ENCODE measurements at places on chromosomes 13 and 19.

DNA sequence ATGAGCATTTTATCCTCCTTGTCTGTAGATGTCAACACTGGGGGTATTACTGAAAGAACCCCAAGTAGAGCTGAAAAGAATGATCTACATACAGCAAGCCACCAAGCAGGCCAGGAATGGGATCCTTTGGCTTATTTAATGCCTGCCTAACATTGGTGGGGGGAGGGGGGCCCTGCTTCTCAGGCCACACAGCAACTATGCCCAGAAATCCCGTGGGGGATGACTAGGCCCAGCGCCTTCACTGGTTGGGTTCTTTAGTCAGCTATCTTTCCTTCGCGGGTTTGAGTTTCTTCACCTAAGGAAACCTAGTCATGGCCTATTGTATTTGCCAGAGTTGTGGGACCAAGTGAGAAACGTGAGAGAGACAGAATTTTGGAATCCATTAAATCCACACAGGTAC, 80.5 kb downstream of the CCNA1 start:
- no peak for DNase-seq

DNA sequence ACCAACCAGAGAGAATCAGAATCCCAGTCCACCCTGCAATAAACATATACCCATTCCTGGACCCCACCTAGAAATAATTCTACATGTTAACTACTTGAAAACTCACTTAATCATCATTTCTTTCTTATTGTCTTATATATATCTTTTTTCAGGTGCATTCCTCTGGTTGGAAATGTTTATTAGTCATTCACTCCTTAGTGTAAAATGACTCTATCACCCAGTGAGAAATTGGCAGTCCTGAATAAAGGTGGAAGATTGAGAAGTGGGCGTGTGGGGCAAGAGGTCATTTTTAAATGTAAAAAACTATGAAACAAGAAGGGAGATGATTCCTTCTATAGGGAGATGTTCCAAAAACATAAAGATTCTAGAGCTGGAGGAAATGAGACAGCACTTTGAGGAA, 101.2 kb upstream of the MBNL2 start:
- no peak for DNase-seq

DNA sequence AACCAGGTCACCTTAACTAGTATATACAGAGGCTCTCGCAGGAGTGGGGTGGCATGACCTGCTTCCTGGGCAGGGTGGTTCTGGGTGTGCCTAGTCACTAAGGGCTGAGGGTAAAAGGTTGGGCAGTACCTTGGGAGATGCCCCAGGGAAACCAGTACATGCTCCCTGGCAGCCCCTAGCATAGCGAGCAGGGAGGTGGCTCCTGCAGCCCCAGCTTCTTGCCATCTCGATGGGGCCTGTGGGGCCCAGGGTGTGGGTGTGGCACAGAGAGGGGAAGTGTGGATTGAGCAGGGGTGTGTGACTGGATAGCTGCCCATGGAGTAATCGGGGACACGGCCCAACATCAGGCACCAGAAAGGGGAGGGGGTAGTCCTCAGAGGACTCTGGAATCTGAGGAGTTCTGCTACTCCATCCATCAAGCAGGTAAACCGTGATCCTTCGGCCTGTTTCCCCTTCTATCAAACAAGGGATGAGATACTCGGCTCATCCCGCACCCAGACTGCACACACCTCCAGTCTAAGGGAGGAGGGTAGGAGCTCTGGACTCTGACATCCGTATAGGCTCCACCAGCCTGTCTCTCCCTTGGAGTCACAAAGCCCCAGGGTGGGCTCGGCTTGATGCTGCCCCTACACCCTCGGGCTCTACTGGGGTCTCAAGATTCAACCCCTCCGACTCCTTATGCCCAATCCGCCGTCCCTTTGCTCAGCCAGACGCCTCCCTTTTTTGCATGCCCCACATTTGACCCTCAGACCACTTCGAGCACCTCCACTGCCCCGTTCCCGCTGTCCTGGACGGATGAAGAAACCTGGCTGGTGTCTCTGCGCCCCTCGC, 1.1 kb downstream of the ZBTB45 start:
- DNase-seq, result no peak

DNA sequence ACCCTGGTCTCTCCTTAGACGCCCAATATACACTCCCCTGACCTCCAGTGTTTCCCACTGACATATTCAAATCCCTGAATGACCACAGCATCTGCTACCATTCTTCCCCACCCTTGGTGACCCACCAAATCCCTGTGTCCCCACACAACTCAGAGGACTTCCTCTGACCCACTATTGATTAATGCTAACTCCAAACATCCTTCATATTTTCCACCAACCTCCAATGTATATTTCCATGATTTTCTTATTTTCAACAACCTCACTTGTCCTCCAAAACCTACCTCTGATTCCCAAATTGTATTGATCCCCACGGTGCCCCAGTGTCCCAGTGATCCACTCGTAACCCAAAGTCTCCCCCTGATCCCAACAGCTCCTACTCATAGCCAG, 526 bp upstream of the DMWD start:
- no peak for DNase-seq

DNA sequence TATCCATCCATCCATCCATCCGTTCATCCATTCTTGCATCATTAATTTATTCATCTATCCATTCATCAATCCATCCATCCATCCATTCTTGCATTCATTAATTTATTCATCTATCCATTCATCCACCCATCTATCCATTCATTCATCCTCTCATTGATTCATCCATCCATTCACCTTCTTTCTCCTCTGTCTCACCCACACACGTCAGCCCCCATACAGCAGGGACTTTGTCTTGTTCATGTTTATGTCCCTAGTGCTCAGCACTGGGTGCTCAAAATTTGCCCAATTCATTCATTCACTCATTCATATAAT, 683 bp upstream of the AP1M2 start:
- DNase-seq, result no peak

- DNase-seq, result no peak
These were observed 36.9 kb downstream of the DHRS12 start for GRCh38 chr13:51767100-51767499.

GRCh38 chr19:30719189-30719998, 347.2 kb downstream of the ZNF536 start:
- DNase-seq, result peak; percentile 66

- no peak for DNase-seq
These were observed 3.4 kb upstream of the GIPR start for GRCh38 chr19:45664575-45664974.

DNA sequence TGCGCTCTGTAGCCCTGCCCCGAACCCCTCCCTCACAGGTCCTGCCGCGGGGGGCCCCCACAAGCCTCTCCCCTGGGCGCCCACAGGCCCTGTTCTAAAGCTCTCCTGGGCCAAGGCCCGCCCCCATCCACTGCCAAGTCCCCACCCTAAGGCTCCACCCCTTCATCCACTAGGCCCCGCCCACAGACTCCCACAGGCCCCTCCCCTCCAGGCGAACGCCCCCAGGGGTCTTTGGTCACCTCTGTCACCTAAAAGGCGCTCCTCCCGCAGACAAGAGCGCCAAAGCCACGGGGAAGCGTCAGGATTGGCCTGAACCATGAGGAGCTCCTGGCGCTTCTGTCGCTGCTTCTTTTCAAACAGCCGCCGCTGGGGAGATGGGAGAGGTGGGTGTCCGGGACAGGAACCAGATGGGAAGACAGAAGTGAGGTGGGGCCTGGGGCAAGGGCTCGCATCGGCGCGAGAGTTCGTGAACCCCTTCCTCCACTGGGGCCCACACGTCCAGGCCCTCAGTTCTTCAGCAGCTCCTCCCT, 2.3 kb downstream of the TULP2 start:
- DNase-seq, result peak; percentile 31

DNA sequence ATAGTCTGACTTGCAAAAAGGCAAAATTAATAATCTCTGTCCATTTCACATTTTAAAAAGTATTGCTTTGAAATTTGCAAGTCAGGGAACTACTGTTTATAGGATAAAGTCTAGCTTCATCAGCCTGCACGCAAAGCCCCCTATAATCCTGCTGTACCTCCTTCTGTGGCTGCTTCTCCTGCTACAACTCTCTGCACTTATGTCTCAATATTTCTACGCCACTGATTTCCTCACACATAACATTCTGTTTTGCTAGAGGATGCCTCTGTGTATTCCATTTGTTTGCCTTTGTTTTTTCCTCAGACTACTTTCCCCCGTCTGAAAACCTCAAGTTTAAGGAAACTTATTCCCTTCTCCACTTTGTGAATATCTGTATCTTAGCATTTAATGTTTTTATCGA, 389.9 kb downstream of the RFC3 start:
- DNase-seq, result no peak

DNA sequence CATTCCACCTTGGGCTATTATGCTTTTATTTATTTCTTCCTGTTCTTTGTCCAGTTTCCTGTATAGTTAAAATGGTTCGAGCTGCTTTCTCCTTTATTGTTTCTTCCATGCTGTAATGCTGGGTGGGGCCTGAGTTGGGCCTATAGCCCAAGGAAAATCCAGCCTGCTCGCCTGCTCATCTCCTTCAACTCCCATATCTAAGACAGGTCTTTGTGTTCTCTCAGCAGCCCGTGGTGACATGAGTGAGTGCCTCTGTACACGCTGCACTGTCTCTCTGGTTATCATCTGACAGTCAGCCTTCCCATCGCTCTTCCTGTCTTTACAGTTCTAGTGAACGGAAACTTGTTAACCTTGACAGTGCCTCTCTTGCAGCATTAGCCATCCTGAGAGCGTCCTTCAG, 221.9 kb upstream of the SLC10A2 start:
- DNase-seq, result no peak

- DNase-seq, result peak; percentile 65
These were observed 1.3 kb downstream of the RHPN2 start for GRCh38 chr19:33063356-33063752.

DNA sequence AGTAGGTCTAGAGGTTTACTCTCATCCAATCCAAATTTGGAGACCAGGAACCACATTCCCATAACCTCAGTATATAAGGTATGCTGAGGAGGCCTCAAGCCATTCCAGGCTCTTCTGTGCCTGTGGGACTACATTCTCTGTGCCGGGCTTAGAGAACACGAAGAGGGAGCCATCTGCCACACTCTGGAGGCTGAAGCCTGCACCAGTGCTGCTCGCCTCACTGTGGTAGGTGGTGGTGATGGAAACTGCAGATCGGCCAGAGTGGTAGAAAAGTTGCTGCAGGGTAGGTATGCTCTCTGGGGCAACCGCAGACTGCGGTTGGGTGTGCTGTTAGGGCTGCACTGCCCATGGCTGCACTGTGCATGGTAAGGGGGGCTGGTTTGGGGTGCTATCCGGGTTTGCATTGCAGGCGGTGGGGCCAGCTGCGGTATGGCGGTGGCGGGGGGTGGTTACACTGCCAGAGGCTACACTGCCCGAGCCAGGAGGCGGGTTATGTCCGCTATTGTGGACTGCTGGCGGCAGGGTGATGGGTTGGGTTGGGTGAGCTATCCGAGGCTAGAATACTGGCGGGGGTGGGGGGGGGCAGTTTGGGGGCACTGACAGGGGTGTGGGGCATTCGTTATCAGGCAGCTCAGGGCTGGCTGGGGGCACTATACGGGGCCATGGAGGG, 145.0 kb downstream of the TNFRSF19 start:
- DNase-seq, result no peak

DNA sequence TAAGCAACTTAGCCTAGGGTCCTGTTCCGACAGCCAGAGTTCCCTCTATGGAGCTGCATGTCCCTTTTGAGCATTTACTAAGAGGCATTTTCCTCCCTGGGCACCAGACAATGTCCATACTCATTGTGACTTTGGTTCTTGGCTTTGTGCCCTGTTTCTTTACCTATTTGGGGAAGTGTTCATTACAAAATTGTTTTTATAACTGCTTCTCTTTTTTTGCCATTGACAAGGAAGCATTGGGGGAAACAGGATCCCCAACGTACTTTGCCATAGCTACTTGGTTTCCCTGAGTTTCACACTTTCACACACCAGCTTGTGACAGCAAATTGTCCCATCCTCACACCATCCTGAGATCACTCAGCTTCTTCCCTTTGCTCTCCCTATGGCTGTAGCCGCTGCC, 81.1 kb upstream of the SIAH3 start:
- DNase-seq, result no peak

- no peak for DNase-seq
These were observed 118.3 kb downstream of the COL4A2 start for GRCh38 chr13:110425444-110425780.

- DNase-seq, result no peak
These were observed 129.8 kb downstream of the DLEU7 start for GRCh38 chr13:50713523-50714248.

DNA sequence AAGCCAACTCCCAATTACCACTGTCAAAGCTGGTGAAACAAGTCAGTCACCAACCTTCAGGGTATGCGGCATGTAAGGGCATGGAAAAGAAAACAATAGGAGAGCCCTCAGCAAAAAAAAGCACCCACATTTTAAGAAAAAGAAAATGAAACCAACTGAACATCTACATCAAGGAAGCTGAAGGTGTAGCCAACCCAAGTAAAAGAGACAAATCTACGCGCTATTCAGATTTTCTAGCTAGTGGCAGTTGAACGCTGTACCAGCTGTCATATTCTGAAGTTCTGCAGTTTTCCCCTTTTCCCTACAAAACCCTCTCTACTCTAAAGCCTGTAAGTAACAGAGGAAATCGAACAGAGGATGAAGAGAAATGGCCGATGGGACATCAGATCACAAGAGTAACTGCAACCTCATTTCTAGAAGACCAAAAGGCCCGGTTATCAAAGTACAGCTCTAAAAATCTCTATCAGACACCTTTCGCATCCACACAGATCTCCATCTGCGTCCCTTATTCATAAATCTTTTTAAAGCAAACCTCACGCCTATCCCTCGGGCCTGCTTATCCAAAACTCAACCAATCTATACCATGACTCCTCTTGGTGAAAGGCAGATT, 1.4 kb downstream of the MYCBP2 start:
- no peak for DNase-seq

DNA sequence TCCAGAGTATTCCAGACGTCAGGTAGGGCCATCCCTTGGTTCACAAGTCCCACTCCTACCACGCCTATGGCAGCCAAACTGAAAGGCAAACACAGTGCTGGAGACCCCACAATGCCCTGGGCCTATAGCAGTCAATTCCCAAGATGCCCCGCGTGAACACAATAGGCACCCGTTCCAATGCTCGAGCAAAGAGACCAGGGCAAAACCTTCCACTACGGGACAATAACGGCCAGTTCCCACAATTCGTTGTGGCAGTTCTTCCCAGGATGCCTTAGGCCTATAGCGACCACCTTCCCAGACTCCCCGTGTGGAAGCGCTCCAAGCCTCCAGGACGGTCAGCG, 538 bp downstream of the ZNF428 start:
- peak; percentile 77 for DNase-seq

- DNase-seq, result no peak
These were observed 161.6 kb downstream of the KDM4B start for GRCh38 chr19:5130371-5131030.

- DNase-seq, result no peak
These were observed 94.5 kb upstream of the TEX29 start for GRCh38 chr13:111225810-111226546.

DNA sequence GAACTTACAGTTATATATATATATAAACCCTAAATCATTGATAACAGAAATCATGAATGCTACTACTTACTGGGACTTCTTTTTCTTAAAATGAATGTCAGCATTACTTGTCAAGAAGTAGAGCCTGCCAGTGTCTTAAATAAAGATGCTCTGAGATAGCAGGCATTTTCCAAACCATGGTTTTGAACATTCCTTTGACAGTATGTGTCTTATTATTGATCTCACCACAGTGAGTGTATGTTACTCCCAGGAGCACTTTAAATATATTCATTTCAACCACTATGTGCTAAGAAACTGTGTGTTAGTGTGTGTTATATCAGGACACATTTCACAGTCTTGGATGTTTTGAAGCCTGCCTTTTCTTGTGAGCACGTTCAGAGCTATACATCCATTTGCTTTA, 28.2 kb downstream of the TNFRSF19 start:
- no peak for DNase-seq

All from brain (organoid and tissue), 16 donors.